ENCODE measurements at places on chromosomes 4 and X.

DNA sequence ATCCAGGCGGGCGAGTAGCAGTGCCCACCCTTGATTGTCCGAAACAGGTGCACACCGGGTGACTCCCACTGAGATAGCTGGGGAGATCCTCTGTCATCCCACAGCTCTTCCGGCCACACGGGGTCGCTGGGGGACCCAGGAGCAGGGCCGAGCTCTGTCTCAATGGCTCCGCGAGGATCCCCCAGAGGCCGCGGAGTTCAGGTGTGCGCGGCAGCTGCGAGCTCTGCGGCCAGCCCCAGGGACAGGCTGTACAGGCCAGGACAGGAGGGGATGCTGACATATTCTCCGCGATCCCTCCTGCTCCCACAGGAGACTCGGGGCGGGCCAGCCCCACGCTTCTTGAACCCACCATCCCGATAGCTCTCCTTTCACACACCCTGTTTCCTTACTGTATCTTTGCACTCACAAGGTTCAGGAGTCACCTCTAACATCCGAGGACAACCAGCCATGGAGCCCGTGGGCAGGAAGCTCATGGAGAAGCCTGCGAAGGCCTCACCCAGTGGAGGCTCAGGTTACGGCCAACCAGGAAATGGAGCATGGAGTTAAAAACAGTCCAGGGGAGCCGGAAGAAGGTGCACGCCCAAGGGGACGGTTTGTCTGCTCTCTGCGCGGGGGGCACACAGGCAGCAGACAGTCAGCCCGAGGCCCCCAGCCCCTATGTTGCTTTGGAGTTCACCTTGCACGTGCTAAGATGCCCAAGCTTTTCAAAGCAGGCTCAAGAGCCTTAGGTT, 77.9 kb upstream of the AMELX start:
- DNase-seq = no peak

DNA sequence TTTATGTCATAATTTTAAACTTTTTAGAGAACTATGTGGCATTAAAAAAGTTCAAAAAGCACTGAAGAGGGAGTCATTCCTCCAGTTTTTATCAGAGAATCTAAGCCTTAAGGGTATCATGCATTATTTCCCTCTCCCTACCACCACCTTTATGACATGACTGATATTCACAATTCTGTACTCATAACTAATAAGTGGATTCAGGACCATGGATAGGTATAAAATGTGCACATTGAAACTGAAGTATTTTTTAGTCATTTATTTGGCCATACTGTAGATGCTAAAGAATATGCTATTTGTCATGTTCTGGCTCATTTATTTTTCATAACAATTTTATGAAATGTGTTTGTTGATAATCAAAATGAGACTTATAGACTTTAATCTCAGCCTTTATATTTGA, 897.5 kb upstream of the AGA start:
- no peak for DNase-seq

DNA sequence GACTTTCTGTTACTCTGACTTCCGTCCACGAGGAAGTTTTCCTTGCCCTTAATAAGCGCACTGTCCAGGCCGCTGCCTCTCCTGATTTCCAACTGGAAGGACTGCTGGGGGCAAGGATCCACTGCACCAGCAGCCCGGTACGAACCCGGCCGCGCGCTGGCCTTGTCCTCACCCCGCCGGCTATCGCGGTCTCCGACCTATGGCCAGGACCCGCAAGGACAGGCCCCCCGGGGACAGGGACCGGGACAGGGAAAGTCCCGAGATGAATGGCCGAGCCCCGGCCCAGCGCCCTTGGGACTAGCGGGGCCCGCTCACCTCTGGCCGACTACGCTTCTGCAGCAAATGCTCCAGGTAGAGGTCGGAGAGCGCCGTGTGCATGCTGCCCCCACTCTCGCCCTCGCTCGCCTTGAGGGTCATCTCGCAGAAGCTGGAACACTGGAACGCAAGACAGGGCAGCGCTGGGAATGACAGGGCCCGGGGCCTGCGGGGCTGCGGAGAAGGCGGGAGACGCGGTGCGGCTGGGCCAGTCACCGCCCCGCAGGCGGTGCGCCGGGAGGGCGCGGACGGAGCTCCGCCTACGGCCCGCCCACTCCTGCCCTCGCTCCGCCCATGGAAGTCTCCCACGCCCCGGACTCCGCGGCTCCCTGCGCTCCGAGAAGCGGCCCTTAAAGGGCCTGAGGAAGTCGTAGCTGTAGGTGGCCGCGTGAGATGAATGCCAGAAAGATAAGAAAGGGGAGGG, at the start of gene MPP1:
Gene MPP1, minus strand, starts transcription at position 529 of the 739 bp plus-strand sequence. Its CDS starts 112 bp downstream, at position 417.
- peak; percentile 83 for DNase-seq

- DNase-seq = no peak
Observed at GRCh38 chr4:15848191-15848842, 70.2 kb downstream of the CD38 start.

- DNase-seq = no peak
Observed at GRCh38 chr4:23068756-23069155, 376.0 kb downstream of the GBA3 start.

- DNase-seq = no peak
Observed at GRCh38 chr4:151142758-151143157, 43.3 kb downstream of the RPS3A start.

DNA sequence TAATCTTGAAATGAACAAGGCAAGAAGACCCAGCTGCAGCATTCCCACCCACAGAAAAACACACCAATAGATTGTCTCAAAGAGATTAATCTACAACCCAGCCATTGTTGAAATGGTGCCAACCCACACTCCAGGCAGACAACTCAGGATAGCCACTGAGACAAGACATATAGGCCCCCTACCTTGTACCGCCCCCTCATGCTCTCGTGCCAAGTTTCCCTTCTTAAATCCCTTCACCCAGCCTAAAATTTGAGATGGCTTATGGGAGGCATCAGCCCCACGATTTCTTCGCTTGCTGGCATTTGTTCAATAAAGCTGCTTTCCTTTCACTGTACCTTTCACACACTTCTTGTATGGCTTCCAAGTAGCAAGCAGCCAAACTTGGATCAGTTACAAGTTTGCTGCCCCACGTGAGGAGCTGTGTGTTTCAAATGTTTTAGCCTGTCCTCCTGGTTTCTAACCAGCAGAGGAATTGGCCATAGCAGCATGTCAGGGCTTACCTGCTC, 1754.1 kb downstream of the C4orf33 start:
- no peak for DNase-seq

GRCh38 chrX:133715715-133716114, 269.7 kb downstream of the GPC3 start:
- no peak for DNase-seq

GRCh38 chr4:124839786-124840390, 127.4 kb upstream of the ANKRD50 start:
- DNase-seq = no peak

DNA sequence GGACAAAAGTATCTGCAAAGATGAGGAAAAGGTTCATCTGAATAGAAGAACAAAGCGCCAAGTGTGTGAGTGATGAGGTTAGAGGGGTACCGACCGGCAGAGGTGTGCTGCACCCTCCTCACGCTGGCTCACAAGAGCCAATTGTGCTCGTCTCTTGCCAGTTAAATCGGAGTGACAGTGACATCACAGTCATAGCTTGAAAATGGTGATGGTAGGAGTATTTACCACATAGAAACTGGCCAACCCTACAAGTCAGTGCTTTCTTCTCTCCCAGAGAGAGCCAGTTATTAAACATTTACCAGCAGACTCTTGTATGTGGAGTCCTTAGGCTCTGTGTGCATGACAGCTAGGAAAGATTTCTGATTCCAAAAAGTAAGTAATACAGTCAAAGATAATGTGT, 32.4 kb downstream of the CLDN22 start:
- no peak for DNase-seq

- no peak for DNase-seq
Observed at GRCh38 chr4:8742546-8742945, 129.1 kb downstream of the HMX1 start.

DNA sequence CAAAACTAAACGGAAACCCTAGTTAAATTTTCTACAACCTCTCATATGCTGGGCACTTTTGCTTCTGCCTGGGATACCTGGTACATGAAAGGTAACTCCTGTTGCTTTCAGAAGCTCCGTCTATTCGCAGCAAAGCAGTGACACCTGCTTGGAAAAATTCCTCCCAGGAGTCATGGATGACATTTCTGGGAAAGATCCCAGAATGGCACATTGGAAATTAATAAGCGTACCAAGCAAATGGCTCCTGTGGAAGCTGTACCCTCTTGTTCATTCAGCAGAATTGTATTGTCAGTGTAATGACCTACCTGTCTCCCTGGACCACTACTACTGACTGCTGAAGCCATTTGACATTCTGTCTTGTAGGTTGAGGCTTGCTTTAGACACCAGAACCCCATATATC, 349.7 kb upstream of the NOCT start:
- DNase-seq = no peak

DNA sequence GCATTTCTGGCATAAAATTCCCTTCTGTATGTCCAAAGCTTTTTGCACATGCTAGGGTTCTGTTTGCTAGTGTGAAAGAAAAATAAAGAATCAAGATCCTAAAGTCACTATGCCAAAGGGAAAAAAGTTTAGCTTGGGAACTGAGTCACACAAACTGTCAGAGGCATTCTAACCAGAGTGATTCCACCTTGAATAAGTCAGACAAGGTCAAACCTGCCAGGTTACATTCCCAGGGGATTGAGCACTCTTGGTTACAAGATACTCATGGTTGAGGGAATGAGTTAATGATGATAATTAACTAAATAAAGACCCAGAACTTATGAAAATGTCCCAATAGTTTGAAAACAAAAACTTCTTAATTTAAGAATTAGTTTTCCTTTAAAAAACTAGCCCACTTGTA, 13.7 kb upstream of the UGT2B17 start:
- DNase-seq = no peak

DNA sequence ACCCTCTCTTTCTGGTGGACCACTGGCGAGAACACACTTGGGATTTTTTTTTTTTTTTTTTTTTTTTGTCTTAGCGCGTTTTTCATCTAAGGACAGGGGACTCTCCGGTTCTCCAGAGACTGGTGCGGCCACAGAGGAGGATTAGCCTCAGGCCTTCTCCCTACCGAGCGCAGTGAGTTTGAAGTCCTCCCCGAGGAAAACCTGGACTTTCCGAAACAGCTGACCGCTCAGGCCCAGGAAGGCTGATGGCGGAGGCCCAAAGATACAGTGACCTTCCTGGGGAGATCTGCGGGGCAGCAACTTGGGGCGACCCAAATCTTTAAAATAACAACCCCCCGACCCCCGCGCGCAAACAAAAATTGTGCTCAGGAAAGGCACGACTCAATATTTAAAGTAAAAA, 9.2 kb downstream of the NKX3-2 start:
- DNase-seq = no peak

DNA sequence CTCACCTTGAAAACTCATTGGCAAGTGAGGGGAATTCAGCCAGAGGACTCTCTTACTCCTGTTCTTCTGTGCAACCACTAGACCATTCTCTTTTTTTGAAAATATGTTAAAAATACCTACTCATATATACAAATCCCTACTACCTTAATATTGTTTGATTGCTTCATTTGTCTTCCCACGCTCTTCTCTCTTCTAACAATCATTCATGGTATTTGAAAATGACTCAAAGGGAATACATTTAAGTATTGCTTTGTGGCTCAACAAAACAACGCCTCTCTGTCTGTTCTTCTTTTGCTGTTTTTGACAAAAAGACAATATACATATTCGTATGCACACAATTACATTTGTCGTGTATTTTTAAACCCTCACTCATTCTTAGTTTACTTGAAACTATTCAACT, 589.4 kb downstream of the ANKRD50 start:
- DNase-seq = no peak

GRCh38 chr4:84666439-84666838, 83.5 kb downstream of the CDS1 start:
- DNase-seq = no peak

DNA sequence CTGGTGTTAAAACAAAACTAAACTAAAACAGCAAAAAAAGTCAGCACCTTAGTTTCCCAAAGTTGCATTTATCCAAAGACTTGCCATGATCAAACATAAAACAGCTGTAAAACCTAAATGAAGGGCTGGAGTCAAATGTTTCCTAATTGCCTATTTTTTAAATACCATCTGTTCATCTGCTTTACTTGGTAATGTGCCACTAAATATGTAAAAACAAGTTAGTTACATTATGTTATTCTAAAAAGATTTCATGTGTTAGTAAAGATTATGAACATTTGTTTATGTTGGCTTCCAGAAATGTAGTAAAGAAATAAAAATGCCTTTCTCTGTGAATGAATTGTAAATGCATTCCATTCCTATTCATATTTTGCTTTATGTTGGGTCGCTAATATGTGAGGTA, 977.8 kb downstream of the FSTL5 start:
- DNase-seq = no peak

- DNase-seq = no peak
Observed at GRCh38 chr4:25667931-25668557, 12.4 kb downstream of the SLC34A2 start.

DNA sequence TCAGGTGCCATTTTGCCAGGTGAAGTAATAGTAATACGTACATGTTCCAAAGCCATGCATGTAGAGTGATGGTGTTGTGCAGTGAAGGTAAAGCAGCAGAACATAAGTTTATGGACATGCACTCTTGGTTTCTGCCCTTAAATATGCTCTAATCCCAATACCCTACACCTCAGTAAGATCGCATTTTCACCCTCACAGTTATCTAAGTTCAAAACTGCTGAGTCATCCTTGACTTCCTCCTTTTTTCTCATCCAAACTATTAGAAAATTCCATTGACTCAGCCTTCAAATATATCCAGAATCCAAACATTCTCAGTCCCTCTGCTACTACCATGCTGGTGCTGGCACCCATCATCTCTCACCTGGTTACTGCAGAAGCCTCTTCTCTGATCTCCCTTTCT, 652.9 kb upstream of the IGFBP7 start:
- DNase-seq = no peak

DNA sequence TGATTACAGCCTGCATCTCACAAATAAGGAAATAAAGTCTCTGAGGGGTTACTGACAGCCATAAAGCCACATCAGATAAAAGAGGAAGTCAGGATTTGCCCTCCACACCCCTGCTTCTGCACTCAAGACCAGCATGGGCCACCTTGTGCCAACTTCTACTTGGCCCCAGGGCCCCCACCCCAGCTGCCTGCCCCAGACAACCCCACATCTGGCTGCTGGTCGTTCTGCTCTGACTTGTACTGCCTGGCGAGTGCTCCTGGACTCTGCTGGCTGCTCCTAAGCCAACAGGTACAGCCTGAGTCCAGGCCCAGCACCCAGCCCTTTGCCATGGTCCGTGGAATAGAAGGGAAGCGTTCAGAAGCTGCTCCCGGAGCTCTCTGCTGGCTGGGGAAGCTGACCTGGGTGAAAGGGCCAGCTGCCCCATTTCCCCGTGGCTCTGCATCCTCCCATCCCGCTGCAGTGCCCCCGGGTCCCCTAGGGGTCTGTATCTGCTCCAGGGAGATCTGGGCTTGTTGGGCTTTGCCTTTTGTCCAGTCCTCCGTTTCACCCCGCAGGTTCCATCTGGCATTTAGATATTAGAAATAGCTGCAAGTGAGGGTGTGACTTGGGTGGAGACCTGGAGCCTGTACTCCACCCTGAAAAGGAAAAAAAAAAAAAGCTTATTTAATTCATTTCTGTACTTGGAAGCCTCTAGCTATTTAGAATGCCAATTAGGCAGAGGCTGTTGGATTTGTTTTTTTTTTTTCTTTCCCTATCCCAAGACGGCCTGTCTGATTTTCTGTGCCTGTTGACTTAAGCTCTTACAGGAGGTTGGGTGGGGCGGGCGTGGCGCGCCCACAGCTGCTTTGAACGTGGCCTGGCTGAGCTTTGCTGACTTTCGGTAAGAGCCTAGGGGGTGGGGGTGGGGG, 194.7 kb downstream of the PTTG2 start:
- DNase-seq = peak; percentile 31

- no peak for DNase-seq
Observed at GRCh38 chr4:54152846-54153600, 53.1 kb downstream of the GSX2 start.

GRCh38 chr4:16116493-16116990, 32.7 kb upstream of the PROM1 start:
- DNase-seq = no peak

- DNase-seq = no peak
Observed at GRCh38 chr4:124883632-124884031, 171.1 kb upstream of the ANKRD50 start.
